IPS DF 19.7 (cell line): ENCODE measurements at places on chromosomes 5 and 9.

GRCh38 chr5:145450286-145450885, 384.8 kb downstream of the PRELID2 start:
- DNase-seq, result no peak

- DNase-seq, result no peak
Measured at GRCh38 chr5:50978924-50979323, 312.5 kb downstream of the PARP8 start.

DNA sequence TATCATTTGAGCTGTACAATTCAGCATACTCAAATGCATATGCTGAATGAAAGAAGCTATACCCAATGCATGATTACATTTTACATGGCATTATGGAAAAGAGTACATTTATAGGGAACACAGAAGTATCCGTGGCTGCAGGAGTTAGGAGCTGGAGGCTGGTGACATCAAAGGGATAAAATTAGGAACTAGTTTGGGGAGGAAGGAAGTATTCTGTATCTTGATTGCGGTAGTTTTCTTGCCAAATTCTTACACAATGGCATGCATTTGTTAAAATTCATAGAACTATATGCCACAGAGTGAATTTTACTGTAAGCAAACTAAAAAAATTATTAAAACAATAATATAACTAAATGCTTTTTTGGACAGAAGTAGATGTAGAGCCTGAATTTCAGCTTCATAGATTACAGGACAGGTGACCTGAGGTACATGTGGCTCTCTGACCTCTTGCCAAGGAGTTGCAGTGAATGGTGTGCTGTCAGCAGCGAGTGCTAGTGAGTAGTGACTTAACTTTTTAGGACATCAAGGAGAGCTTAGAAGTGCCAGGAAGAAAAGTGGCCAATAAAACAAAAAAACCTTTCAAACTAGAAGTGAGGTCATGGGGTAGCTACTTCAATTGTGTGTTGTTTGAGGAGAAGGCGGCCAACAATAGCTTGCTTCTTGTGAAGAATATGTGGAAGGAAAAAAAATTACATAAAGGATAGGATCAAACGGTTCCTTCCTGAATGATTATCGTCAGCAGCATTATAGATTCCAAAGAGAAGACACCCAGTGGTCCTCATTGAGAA, 514.9 kb upstream of the CLINT1 start:
- no peak for DNase-seq

GRCh38 chr9:98755006-98755618, 41.2 kb downstream of the ANKS6 start:
- DNase-seq, result no peak

DNA sequence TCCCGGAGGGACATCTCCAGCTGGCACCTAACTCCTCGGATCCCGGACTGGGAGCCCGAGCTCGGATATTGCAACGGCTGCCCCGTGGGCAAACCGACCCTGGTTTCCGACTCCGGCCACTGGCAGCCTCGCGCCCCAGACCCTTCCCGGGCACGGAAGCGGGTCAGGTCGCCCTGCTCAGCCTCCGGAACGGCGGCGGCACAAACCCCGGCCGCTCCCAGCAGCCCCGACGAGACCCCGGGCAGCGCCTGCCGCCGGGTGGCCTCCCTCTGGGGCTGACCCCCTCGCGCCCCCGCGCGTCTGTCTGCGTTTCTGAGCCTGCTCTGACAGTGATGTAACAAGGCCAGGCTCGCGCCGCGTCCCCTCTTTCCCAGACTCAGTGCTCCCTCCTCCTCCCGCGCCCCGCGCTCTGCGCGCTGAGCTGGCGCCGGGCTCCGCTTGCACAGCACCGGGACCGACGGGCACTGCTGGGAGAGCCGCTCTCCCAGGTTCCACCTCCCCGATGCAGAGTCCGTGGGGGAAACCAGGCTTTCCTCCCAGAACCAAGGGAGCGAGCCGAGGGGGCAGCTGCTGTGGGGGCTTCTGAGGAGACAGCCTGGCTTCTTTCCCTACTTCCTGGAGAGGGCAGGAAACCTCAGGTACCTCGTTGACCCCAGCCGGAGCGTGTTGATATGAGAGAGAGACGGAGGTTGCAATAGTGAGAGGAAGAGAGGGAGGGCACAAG, at the start of gene TMEM215:
Gene TMEM215 (plus strand): TSS at position 373 of the 724 bp plus-strand sequence. CDS start 644 bp downstream, outside the sequence.
- DNase-seq, result peak; percentile 28

GRCh38 chr5:32721626-32722025, 10.5 kb downstream of the NPR3 start:
- no peak for DNase-seq

GRCh38 chr5:3530251-3530650, 65.4 kb upstream of the IRX1 start:
- no peak for DNase-seq

DNA sequence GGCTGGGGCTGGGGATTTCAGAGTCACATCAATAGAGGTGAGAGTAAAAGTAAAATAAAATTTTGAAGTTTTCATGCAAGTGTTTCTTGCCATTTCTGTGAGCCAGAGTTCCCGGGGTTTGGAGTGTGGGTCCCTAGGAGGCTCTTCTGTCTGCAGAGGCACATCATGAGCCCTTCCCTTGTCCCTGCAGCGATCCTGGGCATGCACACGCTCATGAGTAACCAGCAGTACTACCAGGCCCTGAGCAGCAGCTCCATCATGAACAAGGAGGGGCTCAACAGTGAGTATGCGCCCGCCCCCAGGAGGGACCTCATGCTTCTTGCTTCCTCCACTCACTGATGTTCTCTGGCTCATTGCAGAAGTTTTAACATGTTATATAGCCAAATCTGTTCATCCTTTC, 61.1 kb downstream of the TMOD1 start:
- DNase-seq, result no peak

GRCh38 chr5:15425766-15426165, 74.2 kb upstream of the FBXL7 start:
- DNase-seq, result peak; percentile 15

GRCh38 chr9:124477648-124478285, 27.5 kb downstream of the ADGRD2 start:
- DNase-seq, result no peak

DNA sequence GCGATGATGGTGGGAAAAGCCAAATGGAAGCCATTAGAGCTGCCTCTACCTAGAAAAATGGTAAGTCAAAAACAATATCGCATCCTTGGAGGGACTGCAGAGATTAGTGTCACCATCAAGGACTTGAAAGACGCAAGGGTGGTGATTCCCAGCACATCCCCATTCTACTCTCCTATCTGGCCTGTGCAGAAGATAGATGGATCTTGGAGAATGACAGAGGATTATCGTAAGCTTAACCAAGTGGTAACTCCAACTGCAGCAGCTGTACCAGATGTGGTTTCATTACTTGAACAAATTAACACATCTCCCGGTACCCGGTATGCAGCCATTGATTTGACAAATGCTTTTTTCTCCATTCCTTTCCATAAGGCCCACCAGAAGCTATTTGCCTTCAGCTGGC, 23.8 kb downstream of the ERP44 start:
- DNase-seq, result no peak

GRCh38 chr5:66411701-66412100, 184.5 kb upstream of the MAST4 start:
- DNase-seq, result no peak

GRCh38 chr5:113203916-113204315, 227.3 kb downstream of the DCP2 start:
- DNase-seq, result no peak

GRCh38 chr5:41670216-41670615, 159.8 kb upstream of the PLCXD3 start:
- DNase-seq, result no peak

- DNase-seq, result no peak
Measured at GRCh38 chr9:79007701-79008483, 563.9 kb upstream of the TLE4 start.

GRCh38 chr5:163504079-163504931, 1.1 kb upstream of the MAT2B start:
- no peak for DNase-seq

GRCh38 chr5:29935371-29935770, 1258.1 kb upstream of the CDH6 start:
- DNase-seq, result no peak

DNA sequence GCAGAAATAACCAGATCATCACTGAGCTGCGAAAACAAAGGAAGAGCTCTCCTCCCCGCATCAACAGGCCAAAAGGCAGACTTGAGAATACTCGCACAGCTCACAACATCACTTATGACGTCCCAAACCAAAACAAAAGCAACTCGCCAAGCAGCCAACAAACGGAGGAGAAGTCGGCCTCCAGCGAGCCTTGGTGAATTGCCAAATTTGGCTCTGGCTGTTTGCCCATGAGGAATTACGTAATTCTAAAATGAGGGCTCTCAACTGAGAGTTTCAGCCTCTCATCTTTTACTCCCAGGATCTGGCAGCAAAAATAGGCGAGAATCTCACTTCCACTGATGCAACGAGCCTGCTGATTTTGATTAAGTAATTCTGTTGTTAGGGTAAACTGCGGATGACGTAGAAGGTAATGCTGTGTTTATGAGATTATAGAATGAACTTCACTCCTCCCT, 51.7 kb upstream of the SEMA6A start:
- no peak for DNase-seq

- no peak for DNase-seq
Measured at GRCh38 chr5:172585114-172585513, 55.9 kb upstream of the NEURL1B start.

- DNase-seq, result no peak
Measured at GRCh38 chr5:74288038-74288437, 352.5 kb downstream of the ENC1 start.

DNA sequence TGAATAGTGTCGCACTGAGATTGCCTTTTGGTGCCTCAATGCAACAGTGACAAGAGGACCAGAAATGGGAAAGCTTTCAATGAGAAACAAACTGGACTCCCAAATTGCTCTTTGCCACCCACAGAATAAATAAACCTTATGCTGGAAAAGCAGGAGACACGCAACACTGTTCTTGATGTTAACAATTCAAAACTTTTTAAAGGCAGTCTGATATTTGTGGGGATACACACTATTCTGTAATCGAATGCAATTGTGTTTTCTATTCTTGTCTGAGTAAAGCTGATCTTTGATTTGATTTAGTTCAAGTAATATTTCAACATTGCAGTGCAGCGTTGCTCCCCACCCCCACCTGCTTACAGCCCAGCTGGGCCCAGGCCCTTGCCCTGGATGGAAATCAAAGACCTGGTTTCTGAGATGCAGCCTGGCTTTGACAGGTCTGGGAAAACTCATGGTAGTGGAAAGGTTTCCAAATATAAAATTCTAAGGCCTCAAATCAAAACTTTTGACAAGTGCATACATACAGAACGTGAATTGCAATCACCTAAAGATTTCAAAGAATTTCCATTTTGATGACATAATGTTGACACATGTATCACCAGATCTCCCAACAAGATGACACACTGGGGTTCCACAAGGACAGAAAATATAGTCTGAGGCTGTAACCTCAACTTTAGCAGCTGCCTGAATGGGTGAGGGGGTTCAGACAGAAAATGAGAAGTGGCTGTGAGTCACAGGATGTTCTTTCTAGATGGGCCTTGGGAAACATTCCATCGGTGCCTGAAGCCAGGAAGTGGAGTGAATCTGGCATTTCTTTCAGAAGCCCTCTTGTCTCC, 55.1 kb downstream of the ABCA1 start:
- DNase-seq, result no peak

DNA sequence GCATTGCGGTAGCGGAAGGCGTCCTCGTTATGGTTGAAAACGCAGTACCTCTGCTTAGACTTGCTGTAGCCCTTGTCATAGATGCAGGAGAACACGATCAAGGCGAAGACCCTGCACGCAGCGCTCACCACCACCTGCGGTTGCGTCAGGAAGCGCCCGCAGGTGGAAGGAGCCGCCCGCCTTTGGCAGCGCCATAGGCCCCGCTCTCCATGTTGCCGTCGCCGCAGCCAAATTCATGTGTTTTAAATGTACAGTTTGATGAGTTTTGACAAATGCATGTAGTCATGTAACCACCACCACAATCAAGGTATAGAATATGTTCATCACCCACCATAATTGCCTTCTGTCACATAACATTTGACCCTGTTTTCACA, 84.9 kb upstream of the CEP78 start:
- DNase-seq, result no peak

DNA sequence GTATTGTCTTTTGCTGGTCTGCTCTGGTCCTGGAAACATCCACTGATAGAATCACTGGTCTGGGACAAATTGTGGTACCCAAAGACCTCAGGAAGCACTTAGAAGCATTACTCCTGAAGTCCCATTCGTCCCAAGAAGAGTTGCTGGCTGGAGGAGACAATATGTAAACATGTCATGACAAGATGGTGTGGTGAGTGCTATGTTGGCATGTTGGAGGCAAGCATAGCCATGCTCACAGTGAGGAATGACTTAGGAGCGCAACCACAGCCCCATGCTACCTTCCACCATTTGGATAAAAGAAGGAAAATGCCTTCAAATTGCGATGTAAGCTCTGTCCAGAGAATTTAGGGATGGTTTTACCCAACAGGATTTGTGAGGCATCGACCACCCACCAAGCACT, 115.8 kb upstream of the STC2 start:
- DNase-seq, result no peak

- DNase-seq, result no peak
Measured at GRCh38 chr5:85927632-85928031, 690.1 kb upstream of the COX7C start.
